ENCODE measurements at places on chromosomes 3 and 15. TPM values are rescaled to one million over a fixed set of nuclear protein-coding genes. Genes with fewer than 3 reads are reported as not detected.

GRCh38 chr15:39939487-39940452 lies 5.9 kb downstream of the EIF2AK4 start:
- DNase-seq = no peak

- DNase-seq = peak; percentile 26
These were observed 8.5 kb downstream of the UACA start for GRCh38 chr15:70754862-70755261.

The LRRC31 gene
- not detected for polyA plus RNA-seq

GRCh38 chr3:191473661-191474198 lies 12.8 kb downstream of the PYDC2 start:
- no peak for DNase-seq

The IL5RA gene
- polyA plus RNA-seq = 0.15 TPM

The DNAJA4 gene
- 70.9 TPM for polyA plus RNA-seq

GRCh38 chr15:69524814-69525213 lies 72.2 kb downstream of the RPLP1 start:
- peak; percentile 81 for DNase-seq

- peak; percentile 66 for DNase-seq
These were observed 114.2 kb upstream of the THRB start for GRCh38 chr3:24608701-24609390.

The RNF123 gene
- polyA plus RNA-seq = 34.2 TPM

The ZPLD1 gene
- 0.05 TPM for polyA plus RNA-seq

The SCAANT1 gene
- polyA plus RNA-seq = 1.4 TPM

The ANKRD63 gene
- polyA plus RNA-seq = not detected

The ZNF148 gene
- 19.7 TPM for polyA plus RNA-seq
